NT2/D1 (cell line): ENCODE measurements at places on chromosomes 1 and 21.

GRCh38 chr1:175219774-175220173 is 27.2 kb upstream of the KIAA0040 start:
- DNase-seq: no peak

- DNase-seq: no peak
These were observed 85.1 kb downstream of the VAV3 start for GRCh38 chr1:107879927-107880326.

DNA sequence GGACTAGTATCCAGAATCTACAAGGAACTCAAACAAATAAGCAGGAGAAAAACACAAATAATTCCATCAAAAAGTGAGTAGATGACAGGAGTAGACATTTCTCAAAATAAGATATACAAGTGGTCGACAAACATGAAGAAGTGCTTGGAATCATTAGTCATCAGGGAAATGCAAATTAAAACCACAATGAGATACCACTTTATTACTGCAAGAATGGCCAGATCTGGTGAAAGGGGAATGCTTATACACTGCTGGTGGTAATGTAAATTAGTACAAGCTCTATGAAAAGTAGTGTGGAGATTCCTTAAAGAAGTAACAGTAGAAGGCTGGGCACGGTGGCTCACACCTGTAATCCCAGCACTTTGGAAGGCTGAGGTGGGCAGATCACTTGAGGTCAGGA is 73.8 kb downstream of the POU2F1 start:
- no peak for DNase-seq

GRCh38 chr1:234760303-234760723 is 150.3 kb upstream of the IRF2BP2 start:
- peak; percentile 82 for DNase-seq

GRCh38 chr21:45302082-45303061 is 14.7 kb upstream of the POFUT2 start:
- no peak for DNase-seq

DNA sequence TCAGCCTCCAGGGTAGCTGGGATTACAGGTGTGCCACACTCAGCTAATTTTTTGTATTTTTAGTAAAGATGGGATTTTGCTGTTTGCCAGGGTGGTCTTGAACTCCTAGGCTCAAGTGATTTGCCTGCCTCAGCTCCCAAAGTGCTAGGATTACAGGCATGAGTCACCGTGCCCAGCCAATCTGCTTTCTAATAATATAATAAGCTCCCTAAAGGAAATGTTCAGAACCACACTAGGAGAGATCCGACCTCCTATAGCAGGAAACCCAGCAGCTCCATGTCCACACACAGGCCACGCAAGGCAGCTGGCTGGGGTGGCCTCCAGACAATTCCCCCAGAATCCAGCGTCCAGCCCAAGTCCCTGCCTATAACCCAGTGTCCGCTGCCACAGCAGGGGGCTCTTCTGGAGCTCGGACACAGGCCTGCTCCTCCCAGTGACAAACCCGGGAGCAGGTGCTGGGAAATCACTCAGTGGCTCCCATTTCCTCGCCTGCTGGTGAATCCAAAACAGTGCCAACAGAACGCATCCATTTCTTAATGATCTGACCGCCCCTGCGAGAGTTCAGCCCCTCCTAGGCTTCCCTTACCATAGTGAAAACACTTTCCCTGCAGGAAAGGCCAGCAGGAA is 7.5 kb downstream of the RIPK4 start:
- DNase-seq: no peak

GRCh38 chr1:51919684-51920083 is 41.2 kb upstream of the NRDC start:
- no peak for DNase-seq

GRCh38 chr1:203544978-203545816 is 51.2 kb downstream of the OPTC start:
- no peak for DNase-seq

DNA sequence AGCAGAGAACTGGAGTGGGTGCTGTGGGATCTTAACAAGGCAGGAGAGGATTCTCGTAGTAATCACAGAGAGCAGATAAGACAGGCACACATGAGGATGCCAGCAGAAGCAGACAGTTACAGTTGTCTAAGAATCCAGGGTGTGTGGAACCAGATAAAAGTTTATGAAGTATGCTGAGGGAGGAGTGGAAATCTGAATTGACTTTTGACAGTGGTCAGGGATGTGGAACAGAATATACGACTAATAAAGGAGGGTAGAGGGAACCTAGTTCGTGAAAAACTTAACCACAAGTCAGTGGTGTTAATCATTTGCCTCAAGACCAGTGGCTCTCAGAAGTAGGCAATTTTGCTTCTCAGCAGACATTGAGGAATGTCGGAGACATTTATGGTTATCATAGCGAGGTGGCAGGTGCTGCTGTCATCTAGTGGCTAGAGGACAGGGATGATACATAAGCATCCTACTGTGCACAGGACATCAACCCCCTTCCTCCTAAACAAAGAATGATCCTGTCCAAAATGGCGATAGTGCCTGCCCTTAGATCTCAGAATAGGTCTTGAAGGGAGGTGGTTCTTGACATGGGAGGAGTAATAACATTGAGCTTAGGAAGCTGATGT is 3.0 kb downstream of the LRRC8D start:
- DNase-seq: no peak

GRCh38 chr1:240683576-240683975 is 71.6 kb upstream of the GREM2 start:
- DNase-seq: no peak

GRCh38 chr21:26707246-26707645 is 134.2 kb upstream of the CYYR1 start:
- DNase-seq: no peak
